AG10803 (cell line): ENCODE measurements at places on chromosomes 12 and 14.

DNA sequence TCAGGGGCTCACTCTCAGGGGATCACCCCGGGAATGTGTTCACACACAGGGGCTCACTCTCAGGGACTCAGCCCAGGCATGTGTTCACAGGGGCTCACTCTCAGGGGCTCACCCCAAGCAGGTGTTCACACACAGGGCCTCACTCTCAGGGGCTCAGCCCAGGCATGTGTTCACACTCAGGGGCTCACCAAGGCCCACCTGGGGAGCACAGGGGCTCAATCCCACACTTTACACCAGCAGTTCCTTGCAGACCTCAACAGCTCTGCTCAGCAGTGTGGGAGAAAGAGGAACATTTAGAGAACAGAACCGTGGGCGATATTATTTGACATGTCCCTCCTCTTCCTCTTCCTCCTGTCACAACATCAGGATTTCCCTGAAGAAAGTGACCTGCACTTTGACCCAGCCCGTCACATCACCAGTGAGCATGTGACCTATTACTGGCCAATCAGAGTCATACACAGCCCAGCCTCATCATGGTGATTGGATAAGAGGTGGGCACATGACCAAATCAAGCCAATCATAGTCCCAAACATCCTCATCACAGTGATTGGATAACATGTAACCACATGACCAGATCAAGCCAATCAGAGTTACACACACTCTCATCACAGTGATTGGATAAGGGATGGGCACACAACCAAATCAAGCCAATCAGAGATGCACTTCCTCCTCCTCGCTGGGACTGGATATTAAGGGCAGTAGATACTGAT, 359.4 kb upstream of the SFSWAP start:
- no peak for DNase-seq

GRCh38 chr12:27178255-27178654, 65.8 kb upstream of the STK38L start:
- no peak for DNase-seq

GRCh38 chr14:60002819-60003492, 83.0 kb downstream of the LRRC9 start:
- no peak for DNase-seq

DNA sequence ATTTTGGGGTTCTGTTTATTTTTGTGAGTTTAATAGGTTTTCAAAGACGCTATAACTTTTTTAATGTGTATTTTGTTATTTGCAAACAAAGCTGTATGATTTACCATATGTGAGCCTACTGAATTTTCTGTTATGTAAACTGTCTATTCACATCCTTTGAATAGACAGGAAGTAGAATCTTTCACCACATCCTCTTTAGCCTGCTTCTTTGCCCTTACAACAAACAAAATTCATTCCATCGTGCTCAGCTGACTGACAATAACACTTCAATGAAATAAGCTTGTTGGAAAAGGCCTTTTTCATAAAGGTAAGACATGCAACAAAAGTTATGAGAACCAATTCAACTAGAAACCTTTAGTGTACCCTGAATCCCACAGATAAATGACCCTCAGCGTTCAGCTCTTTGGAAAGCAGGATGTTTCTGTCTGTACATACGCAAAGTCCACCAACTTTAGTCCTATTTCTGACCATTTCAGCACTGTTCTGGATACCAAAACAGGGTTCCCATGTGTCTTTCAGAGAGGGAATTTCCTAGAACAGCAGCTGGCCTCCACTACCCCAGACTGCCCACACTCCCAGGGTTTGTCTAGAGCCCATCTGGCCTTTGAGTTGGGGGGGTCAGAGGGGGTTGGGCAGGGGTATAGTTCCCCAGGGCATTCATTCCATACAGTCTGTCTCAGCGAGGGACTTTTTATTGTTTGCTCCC, 71.3 kb downstream of the DUSP6 start:
- DNase-seq, result peak; percentile 12
